NCI-H1092 treated with DMSO at 0.1 percent for 48 hours (cell line): ENCODE measurements at places on chromosomes 16 and 17.

- DNase-seq, result no peak
Measured at GRCh38 chr16:62933929-62934328, 897.7 kb upstream of the CDH8 start.

DNA sequence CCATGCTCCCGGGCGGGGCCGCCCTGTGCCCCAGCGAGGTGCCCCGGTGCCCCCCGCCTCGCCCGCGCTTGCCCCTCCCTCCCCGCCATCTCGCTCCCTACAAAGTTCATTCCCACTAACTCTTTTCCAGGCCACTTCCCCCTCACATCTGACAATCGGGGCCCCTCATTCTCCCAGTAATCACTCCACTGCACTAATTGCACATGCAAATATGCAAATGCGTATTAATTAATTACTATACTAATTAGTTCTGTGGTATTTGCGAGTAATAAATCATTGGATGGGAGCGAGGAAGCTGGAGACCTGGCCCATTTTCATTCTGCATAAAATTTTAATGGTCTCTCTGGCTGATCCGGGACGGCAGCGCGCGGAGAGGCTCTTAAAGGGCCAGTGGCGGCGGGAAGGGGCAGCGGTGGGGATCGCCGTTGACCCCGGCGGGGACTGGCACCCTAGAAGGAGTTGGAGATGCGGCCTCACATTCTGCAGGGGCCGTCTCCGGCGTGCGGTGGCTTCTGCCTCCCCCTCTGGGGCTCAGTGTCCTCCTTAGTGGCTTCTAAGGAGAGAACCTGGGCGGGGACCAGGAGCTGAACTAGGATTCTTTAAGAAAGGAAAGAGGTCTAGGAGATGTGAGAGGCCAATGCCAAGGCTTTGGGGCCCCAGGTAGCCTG is 8.4 kb upstream of the PPP1R1B start:
- DNase-seq, result peak; percentile 74

DNA sequence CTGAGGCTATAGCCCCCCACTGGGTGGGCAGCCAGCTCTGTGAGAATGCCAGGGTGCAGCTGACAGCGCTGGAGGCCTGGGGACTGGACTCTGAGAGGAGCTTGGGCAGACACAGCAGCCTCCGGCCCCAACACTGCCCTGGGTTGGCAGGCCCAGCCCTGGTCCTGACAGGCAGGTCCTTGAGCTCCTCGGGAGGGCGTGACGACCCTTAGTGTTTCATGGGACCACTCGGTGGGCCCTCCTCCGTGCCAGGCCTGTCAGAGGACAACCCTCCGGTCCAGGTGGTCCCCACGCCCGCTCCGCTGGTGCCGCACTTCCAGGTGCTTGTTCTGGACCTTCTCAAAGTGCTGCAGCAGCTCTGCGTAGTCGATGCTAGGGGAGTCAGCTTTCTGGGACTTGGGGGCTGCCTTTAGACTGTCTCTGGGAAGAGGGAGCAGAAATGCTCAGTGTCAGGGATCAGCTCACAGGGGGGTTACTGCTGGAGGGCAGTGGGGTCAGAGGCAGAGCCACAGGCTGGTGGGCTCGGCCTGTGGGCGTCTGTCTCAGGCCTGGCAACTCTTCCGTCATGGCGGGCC is 1.9 kb upstream of the MTSS2 start:
- no peak for DNase-seq

GRCh38 chr16:49696414-49697101 is 159.4 kb downstream of the ZNF423 start:
- DNase-seq, result no peak

- DNase-seq, result peak; percentile 87
Measured at GRCh38 chr16:87047221-87048037, 269.8 kb downstream of the C16orf95 start.

GRCh38 chr16:84144209-84144858 is 643 bp downstream of the HSDL1 start:
- DNase-seq, result peak; percentile 24

- DNase-seq, result no peak
Measured at GRCh38 chr16:56604966-56605365, 3.4 kb upstream of the MT2A start.

DNA sequence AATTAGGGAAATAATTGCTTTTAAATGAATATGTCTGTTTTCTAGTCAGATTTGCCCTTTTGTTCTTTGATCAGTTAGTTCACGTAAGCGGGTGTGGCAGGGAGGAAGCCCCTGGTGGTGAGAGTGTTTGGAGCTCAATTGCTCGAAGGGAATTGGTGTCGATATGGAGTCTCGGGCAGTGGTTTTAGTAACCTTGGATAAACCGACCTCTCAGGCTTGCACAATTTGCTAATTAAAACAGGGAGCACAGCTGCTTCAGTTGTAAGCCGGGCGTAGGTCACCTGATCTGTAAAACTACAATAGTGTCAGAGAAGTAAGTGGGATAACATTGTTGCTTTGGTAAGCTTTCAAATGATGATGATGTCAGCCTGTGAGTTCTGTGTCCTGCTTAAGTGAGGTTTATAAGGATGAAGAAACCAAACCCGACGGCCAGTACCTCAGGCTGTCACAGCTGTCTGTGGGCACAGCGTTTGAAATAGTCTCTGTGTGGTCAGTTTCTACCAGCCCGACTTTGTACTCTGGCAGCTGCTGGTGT is 2.9 kb downstream of the ZNF750 start:
- DNase-seq, result no peak

GRCh38 chr17:83050651-83051395 is 28.6 kb upstream of the METRNL start:
- no peak for DNase-seq

DNA sequence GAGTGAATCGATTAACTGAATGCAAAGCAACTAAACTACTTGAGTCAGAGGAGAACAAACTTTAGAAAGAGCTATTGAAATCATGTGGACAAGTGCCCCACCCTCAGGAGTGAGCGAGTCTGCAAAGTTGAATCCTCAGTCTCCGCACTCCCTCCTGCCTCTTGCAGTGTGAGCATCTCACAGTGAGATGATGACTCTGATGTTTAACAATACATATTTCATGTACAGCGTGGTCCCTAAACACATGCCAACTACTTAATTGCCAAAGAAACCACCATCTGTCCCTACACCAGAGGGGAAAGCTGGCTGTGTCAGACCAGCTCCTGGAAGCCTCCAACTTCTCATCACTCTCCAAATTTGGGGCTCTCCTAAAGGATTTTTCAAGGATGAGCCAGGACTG is 31.2 kb downstream of the PIMREG start:
- DNase-seq, result no peak

GRCh38 chr16:4115949-4116318 is 308 bp downstream of the ADCY9 start:
- DNase-seq, result no peak

GRCh38 chr16:47872225-47872624 is 283.6 kb downstream of the ABCC12 start:
- DNase-seq, result no peak

DNA sequence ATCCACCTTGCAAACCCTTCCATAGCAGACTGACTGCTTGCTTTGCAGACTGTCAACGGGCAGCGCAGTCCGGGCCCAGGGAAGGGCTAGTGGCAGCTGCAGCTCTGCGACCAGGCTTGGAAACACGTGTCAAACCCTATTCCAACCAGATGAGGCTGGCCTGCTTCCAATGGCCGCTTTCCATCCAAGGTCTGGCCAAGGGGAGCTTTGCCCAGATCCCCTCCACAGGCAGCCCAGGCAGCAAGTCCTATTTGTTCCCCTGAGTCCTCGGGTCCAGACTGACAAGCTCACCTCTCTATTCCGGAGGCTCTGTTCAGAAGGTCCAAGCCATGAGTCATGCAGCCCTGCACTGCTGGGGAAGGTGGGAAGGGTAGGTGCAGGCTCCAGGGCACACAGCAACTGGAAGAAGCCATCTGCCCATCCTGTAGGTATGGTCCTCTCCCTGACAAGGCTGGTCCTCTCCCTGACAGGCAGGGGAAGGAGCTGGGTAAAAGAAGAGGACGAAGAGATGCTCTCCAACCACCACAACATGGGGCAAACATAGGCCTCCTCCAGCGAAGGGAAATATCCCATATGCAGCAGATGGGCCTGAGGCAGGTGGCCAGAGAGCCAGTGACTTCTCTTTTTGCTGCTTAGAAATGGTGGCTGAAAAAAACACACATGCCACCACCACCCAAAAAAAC is 22.6 kb upstream of the AXIN2 start:
- DNase-seq, result peak; percentile 23

DNA sequence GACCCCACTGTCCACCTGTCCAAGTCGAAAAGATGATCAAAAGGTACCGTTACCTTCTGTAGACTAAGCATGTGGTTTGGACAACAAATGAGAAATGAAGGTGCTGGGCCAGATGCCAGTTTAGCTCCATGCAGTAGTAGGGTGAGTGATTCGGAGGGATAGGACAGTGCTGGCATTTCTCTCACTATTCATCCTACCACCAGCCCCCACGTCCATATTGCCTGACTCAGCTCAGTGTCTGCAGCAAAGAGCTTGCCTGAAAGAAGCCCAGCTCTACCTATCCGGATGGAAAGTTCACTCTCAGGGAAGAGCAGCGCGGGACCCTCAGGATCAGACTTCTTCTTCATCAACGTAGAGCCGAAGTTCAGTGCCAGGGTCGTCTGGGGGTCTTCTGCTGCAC is 145.0 kb downstream of the SLC39A11 start:
- no peak for DNase-seq

- DNase-seq, result no peak
Measured at GRCh38 chr16:76114681-76115080, 162.5 kb upstream of the CNTNAP4 start.

DNA sequence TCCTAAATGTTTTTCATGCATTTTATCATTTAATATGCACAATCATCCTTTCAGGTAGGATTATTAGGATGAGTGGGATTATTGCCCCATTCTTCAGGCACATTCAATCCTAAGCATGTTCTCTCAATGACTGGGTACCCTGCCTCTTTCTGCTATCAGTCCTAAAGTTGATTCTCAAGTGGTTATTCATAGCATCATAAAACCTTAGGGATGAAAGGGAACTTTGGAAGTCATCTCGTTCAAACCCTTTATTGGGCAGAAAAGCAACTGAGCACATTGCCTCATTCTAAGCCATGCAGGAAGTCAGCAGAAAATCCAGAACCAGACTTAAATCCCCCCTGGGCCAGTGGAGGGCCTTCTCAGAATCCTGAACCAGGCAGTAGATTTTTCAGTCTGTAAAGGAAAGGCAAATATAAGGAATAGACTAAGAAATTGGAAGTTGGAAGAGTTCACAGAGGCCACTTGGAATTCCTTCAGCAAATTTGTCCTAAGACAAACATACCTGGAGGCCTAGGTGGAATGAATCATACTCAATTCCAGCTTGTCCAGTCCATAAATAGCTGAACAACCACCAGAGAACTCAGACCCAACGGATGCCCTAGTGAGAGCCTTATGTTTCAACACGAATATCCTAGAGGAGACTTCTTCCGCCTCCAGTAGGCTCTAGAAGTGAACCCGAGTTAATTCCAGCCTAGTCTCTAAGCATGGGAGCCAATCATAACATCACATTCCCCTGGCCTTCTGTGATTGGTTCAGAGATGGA is 62.7 kb downstream of the IRX6 start:
- no peak for DNase-seq

GRCh38 chr16:8611886-8612600 is 9.5 kb upstream of the METTL22 start:
- no peak for DNase-seq

DNA sequence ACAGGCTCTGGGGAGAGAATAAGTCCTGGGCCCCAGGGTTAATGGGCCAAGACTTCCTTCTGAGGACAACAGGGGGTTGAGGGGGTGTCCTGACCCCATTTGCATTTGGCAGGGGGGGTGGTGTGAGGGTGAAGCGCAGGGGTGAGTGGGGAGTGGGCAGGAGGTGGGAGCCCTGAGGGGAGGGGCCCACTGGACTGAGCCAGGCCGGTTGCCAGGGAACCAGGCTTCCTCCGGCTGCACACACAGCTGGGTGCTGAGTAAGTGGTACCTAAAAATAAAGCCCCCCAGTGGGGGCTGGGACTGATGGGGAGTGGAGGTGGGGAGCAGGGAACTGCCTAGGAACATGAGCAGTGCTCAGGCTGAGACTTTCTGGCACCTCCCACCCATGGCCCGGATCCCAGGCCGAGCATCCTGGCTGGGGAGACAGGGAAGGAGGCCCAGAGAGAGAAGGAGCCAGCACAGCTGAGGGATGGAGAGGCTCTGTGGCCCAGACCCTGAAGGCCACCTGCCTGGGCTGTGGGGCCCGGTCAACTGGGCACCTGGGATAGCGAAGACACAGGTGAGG is 7.5 kb upstream of the RASD1 start:
- peak; percentile 19 for DNase-seq

DNA sequence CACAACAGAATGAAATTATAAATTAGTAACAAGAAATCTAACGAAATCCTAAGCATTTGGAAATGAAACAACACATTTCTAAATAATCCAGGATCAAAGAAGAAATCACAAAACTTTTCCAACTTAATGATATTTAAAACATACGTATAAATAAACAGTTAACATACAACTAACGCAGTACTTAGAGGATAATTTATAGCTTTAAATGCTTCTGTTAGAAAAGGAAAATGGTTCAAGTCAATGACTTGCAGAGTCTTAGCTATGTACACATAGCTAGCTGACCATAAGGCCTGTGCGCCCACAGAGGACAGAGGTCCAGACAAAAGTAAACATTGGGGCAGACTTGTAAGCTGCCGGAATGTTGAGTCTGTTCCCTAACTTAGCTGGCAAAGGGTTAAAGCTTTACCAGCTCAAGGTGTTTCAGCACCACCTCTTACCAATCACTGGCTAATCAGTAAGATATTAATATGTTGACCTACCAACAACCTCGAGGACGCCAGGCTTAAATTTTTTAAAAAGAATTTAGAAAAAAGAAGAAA is 84.6 kb downstream of the PARN start:
- DNase-seq, result no peak

DNA sequence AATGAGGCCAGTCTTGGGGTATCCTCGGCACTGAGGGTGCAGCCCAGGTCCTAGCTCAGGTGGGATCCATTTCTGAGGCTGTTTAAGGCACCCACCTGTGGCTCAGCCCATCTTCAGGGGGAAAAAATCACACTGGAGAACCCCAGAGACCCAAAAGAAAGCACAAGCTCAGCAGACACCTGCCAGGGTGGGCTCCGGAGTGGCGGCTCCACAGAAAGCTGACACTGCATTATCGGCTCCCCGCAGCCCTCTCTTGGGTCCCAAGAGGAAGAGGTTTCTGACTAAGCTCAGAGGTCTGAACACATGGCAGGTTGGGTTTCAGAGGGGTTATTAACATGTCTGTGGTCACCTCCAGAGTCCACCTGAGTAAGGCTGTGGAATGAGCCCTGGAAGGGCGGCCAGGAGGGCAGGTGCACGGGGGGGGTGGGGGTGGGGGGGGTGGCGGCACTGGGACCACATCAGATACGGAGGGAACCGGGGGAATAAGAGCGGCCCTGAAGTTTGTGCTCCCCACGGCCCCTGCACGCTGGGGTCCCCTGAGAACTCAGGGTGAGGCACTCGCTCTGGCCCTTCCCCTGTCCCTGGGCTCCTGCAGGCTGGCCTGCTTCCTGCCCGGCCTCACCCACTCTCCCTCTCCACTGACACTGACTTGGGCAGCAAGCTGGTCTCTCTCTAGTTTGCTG is 79.5 kb downstream of the TIMM22 start:
- DNase-seq, result no peak
